H1 (cell line): ENCODE measurements at places on chromosomes 2 and 18.

GRCh38 chr18:26703170-26703930 is 155.0 kb upstream of the KCTD1 start:
- DNase-seq = no peak

- DNase-seq = no peak
Observed at GRCh38 chr2:30271301-30271700, 40.0 kb downstream of the LBH start.

GRCh38 chr2:18690342-18690741 is 101.0 kb upstream of the NT5C1B start:
- DNase-seq = peak; percentile 47

DNA sequence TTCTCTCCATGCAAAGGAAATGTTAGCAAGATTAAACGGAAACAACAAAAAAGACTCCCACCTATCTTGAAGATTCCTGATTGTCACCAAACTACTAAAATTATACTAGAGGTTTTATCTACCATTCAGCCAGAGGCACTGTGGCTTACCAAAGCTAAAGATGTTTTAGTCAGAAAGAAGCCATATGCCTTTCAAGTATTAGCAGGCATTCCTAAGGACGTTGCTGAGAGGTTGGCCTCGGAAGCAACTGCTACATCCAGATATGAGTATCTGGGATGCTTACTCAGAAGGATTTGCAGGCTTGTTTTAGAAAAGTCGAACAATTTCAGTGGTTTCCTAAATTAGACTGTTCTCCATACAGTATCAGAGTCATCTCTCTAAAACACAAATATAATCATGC is 88.3 kb upstream of the UBE2E3 start:
- DNase-seq = no peak

DNA sequence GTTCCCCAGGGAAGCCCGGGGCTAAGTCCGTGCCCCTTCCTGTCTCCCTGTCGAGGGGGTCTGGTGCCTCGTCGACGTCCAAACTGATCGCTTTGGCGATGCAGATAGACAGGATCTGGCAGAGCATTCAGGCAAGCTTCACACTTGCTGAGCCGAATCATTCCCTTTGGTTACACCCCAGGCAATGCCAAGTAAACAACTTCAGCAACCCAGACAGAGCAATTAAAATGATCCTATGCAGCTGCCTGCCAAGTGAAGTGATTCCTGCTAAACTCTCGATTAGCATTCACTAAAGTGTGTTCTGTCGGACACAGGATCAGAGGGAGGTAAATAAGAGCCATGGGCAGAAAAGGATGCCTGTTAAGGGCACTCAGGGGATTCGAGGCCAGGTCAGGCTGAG is 108.2 kb upstream of the RAB12 start:
- no peak for DNase-seq

DNA sequence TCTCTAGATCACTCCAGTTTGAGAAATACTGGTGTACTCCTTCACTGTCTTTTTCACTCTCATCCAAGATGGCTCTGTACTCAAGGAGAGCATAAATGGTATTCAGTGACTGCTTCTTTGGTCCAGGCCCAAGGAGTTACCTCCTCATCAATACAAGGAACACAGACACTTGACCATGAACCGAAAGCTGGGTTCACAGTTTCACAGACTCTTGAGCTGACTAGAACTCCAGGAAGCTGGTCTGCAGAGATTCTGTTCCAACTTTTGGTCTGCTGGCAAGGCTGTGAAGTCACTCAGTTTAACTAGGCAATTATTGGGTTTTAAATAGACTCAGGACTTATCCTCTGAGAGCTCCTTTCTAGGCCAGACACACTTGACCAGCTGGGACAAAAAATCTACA is 7.4 kb upstream of the IGFBP5 start:
- no peak for DNase-seq
